ENCODE measurements at places on chromosomes 7 and 10. TPM values are rescaled to one million over a fixed set of nuclear protein-coding genes. Genes with fewer than 3 reads are reported as not detected.

DNA sequence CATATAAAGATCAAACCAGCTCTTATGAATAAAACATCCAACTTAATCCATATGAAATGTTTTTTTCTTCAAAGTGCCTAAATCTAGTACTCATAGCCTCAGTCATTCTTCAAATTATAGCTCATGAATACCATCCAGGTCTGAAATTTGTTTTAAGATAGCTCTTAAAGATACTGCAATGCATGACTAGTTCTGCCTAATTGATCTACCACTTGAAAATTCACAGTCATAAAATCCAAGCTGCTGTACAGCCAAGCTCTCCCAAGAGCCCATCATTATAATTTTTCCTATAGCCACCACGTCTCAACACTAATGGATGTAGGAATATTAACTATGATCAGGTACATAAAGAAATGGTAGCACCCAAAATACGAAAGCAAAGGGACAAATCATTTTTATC lies 87.9 kb upstream of the RNF148 start:
- DNase-seq, result no peak

GRCh38 chr7:104137971-104138370 lies 69.8 kb downstream of the ORC5 start:
- peak; percentile 29 for DNase-seq

DNA sequence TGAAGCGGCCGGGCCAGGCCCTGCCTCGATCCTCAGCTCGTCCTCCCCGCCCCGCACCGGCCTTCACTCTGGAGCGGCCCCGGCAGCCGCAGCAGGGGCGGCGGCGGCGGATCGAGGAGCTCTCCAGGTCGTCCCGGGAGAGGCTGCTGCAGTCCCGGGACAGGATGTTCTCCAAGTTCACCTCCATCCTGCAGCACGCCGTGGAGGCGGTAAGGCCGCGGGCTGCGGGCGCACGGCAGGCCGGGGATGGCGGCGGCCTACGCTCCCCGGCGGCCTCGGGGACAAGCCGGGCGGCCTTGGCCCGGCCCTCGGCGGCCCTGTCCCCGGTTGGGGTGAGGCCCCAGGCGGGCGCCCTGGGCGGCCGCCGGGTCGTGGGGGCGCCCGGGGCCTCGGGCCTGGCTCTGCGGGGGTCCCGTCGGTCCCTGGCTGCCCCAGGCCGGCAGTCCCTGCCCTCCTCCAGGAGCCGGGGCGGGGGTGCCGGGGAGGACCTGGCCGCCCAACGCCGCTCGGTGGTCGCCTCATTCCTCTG lies 399 bp downstream of the FHIP2A start:
- DNase-seq, result no peak

GRCh38 chr7:108824840-108825580 lies 255.3 kb downstream of the DNAJB9 start:
- no peak for DNase-seq

DNA sequence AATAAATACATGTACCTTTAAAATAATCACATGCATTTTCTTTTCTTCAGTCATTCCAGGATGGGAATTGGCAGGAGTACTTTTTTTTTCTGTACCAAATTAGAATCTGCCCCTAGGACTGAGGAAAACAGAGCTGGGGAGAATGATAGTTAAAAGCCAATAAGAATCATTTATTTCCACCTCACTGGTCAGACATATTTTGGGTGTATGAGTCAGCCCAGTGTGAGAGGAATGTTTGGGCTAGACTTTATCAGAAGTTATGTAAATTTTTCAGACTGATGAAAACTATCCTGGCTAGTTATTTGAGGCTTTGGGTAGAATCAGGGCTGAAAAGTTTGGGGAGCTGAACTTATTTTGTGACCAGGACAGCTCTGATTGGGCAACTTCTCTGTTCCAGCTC lies 303.1 kb upstream of the NPSR1 start:
- DNase-seq, result no peak

GRCh38 chr10:110977662-110978061 lies 58.3 kb downstream of the SHOC2 start:
- no peak for DNase-seq

DNA sequence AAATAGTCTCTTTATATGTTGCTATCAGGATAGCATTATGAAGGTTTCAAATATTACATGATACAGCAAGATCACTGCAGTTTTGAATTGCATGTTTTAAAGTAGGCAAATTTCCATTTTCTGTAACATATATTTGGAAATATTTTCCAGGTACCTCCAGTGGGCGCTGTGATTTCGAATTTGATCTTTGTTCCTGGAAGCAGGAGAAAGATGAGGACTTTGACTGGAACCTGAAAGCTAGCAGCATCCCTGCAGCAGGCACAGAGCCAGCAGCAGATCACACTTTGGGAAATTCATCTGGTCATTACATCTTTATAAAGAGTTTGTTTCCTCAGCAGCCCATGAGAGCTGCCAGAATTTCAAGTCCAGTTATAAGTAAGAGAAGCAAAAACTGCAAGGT lies 299.0 kb downstream of the MALRD1 start:
- DNase-seq, result no peak

DNA sequence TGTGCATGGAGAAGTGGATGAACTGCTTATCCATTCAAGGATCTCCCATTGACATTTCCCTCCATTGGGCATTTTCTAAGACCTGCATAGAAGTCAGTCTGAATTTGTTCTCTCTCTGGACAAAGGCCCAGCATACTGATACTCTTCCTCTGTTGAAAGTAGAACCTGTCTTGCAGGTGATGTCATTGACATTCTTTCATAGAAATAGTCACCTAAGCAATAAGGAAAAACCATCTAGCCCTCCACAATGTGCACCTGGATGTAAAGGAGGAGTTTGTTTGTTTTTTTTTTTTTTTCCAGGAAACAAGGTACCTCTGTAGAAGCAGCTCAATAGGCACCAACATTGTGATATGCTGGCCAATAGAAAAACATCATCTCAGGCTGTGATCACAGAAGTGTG lies 150.4 kb downstream of the DPY19L1 start:
- no peak for DNase-seq

GRCh38 chr10:131983780-131984179 lies 2.1 kb upstream of the BNIP3 start:
- peak; percentile 93 for DNase-seq

DNA sequence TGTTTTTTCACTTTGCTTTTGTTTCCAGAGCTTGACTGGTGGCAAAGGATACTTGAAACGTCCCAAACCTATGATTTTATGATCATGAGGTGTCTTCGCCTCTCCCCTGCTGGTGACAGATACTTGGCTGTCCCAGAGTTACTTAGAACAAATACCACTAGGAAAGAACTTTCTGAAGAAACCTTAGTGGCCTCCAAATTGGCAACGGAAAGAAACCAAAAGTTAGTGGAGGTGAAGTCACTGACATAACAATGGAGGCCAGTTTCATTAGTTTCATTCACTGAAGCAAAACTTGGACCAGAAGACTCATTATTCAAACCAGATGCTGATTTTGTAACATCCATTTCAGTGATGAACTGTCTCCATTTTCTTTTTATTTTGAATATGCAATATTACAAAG lies 68.6 kb downstream of the JAZF1 start:
- DNase-seq, result no peak

The HOXA2 gene
- 4.1 TPM for polyA plus RNA-seq

The CRPPA gene
- 0.92 TPM for polyA plus RNA-seq

The ASNS gene
- polyA plus RNA-seq, result 113 TPM

The ANKRD22 gene
- 0.05 TPM for polyA plus RNA-seq

The MYH16 gene
- not detected for polyA plus RNA-seq

The GPR15LG gene
- polyA plus RNA-seq, result not detected

Data from AG04450 (cell line).